ENCODE measurements at places on chromosomes 2 and 18.
A peak's percentile ranks its signal among the peaks of the same experiment; 100 is the strongest.

DNA sequence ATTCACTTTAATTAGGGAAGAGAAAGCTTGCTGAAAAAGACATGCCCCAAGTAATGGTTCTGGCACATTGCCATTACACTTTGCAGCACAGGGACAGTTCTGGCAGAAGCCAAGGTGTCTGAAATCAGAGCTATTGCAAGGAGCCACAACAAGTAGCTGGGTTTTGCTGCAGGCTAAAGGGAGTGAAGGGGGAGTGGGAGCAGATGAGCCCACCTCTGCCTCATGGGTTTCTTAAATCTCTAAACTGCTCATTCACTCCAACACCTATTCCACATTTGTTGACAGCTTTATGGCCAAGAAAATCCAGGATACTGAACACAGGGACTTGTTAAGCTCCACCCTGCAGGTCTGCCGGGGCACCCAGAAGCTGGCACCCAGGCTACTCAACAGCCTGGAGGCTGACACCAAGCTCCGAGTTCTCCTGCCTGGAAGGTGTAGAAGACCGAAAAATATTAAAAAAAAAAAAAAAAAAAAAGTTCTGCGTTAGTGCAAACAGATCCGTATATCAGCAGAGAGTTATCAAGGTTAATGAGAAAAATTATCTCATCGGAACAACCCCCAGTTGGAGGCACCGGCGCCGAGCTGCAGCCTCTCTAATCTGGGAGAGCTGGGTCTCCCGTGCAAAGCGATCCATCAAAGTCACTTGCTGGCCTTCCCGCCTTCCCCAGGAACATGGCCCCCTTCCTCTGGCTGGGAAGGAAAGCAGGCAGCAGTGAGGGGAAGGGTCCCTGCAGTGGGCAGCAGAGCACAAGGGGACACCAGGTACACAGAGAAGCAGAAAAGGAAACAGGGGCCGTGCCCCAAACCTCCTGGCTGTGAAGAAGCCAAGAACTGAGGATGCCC lies 123.7 kb downstream of the HNMT start:
- DNase-seq = no peak

DNA sequence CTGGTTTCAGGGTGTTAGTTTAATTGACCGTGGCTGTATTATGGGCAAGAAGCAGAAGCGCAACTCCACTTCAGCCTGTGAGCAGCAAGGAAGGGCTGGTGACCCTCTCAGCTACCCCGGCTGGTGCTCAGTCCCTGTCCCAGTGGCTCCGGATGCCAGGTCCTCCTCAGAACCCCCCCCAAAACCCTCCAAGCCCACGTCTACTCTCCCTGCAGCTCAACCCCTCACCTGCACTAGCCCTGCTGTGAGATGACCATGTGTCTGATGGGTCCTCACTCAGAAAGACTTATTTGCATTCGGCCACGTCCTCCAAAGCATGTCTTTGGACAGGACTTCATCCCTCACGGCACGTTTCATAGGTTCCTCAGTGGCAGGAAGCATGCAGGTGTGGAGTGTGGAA lies 119.7 kb upstream of the ALKAL2 start:
- DNase-seq = no peak

DNA sequence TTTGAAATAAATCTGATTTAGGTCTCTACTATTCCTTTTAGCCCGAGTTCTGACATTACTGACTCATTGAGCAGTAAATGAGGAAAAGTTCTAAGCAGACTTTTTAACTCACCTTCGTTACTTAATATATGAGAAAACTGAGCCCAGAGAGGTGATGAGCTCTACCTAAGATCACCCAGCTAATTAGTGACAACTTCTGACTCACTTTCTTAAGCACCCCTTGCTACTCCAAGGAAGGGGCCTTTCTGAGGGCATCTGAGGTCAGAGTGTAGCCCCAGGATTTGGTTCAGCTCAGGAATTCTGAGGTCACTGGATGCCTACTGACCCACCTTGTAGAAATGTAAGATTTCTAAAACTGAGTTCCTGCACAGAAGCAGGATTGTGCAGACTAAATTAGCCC lies 102.2 kb upstream of the FZD5 start:
- no peak for DNase-seq

GRCh38 chr2:200762127-200762526 lies 49.6 kb upstream of the BZW1 start:
- no peak for DNase-seq

DNA sequence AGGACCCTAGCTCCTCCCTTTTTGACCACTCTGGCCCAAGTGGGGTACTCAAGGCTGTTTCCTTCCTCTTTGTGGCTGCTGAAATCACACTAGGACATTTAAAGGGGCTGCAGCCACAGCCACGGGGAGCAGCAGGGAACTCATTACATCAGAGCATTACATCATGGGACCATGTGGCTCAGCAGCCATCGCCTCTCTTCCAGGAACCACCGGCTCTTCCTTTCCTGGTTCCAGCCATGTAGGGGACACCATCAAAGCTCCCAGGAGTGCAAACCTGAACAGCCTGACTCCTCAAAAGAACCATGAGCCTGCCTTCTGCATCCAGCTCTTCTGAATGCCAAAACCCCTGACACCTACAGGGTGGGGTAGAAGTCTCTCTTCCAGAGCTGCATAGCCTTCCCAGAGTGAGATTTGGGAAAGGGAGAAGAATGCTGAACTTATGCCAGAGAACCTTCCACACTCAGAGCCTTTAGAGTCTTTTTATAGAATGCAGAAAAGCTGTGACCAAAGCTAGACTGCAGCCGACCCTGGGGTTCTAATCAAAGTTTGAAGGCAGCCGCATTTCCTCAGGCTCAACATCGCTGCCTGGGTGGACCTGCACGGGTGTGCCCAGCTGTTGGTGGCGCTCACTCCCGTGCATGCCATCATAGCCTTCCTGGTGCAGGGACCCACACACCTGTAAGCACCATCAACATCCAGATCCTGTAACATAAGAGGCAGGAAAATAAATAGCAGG lies 121.7 kb downstream of the KLHL29 start:
- DNase-seq = no peak

GRCh38 chr2:64832936-64833335 lies 156.3 kb upstream of the SLC1A4 start:
- no peak for DNase-seq

- no peak for DNase-seq
Observed at GRCh38 chr2:168666339-168666738, 136.1 kb upstream of the NOSTRIN start.

GRCh38 chr18:32553174-32553573 lies 82.5 kb upstream of the GAREM1 start:
- no peak for DNase-seq

DNA sequence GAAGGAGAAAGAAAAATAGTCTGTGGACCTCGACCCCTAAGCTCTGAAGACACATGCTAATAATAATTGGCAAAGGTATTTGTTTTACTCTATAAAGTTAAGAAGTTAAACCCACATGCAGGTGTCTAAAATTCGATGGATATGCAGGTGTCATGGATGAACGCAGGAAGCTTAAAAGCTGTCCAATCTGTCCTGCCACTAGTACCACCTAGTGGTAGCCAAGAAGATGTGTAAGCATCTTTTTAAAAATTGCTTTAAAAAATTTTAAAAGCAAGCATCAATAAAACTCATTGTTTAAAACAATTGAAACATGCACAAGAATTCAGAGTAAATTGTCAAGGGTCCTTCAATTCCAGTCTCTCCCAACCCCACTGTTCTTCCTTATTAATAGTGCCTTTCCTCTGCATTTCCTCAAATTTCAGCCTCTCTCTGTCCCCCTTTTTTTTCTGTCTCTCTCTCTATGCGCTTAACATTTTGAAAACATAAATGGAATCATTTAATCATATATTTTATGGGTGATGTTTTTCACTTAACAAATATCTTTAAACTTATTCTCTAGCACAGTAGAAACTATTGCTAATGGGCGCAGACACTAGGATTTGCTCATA lies 30.6 kb upstream of the PPP3R1 start:
- DNase-seq = no peak

DNA sequence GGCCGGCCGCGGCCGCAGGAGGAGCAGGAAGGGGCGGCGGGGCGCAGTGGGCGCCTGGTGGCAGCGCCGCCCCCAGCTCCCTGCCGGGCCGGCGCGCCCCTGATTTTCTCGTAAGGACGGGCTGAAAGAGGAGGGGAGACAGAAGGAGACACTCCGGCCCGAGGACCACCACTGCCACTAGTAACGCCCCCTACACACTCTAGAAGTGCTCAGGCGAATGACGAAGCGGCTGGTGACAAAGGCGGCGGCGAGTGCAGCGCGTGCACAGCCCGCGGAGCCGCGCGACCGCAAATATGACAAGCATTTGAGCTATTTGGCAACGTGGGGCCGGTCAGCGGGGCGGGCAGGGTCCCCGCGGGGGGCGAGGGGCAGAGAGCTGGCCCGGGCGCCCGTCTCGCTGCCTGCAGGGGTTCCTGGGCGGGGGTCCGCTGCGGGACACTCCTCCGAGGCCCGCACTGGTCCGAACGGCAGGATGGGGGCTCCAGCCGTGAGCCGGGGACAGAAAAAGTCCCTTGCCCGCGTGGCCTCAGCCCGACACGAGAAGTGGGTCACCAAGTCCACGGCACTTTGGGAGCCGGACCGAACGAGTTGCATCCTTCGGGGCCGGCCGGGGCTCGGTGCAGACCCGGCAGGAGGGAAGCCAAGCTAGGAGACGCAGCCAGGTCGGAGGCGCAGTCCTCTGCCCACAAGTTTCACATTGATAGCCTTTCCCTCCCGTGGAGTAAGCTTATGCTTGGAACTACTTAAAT lies 524 bp upstream of the SERTAD2 start:
- DNase-seq = peak; percentile 76

- peak; percentile 95 for DNase-seq
Observed at GRCh38 chr18:35982409-35983114, 10.1 kb downstream of the RMP24 start.

GRCh38 chr18:77647472-77647871 lies 397.8 kb downstream of the GALR1 start:
- no peak for DNase-seq

GRCh38 chr18:72985686-72986085 lies 117.9 kb upstream of the NETO1 start:
- no peak for DNase-seq

DNA sequence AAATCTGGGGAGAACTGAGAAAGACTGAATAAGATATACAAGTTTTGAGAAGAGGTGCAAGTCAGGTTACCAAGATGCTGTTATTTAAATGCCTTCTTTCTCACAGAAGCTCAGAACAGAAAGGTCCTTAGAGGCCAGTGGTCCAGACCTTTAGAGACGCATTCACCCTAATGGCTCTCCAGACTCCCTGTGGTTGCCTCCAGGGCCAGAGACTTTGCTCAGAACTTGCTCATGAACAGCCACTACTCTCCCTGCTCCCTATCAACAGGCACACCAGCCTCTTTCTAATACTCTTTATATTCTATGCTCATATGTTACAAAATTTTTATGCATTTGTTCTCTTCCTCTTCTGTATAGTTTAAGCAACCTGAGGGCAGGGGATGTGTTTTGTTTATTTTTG lies 349.0 kb upstream of the TNP1 start:
- no peak for DNase-seq

DNA sequence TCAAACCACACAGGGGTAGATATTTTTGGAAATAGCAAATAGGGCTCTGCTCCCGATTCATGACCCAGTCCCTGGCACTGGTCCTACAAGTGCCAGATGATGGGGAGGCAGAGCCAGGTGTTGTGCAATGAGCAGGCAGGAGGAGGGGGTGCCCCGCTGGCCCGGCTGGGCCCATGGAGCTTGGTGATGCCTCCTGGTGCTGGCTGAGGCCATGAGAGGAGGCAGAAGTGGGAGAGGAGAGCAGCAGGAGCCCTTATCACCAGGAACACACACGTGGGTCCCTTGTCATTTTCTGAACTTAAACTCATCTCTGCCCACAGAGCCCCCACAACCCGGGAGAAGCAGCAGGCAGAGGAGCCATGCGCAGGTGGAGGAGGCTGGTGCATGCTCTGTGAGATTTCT lies 90.5 kb upstream of the MAPK4 start:
- no peak for DNase-seq

All from fibroblast of skin of left biceps (primary cell).